ENCODE measurements at places on chromosomes 3 and 15.

DNA sequence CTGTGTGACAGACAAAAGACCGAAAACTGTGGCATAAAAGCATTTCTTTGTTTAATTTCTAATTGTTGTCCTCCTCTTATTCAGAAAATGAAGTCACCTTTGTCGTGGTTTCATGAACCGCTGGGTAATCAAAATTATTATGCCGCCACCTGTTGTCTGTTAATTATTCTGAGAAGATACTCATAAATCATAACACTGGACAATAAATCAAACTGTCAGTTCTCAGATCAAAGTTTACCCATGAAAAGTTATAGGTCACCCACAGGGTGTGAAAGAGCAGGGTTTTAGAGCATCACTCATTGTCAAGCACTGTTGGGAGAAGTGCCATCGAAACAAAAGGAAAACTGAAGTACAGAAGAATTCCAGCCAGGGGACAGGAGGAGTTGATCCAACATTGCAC, 474.3 kb downstream of the NR2F2 start:
- DNase-seq: no peak

- DNase-seq: no peak
These were observed 16.0 kb downstream of the LPP start for GRCh38 chr3:188169830-188170455.

- no peak for DNase-seq
These were observed 736.8 kb downstream of the DIPK2A start for GRCh38 chr3:144708437-144708836.

DNA sequence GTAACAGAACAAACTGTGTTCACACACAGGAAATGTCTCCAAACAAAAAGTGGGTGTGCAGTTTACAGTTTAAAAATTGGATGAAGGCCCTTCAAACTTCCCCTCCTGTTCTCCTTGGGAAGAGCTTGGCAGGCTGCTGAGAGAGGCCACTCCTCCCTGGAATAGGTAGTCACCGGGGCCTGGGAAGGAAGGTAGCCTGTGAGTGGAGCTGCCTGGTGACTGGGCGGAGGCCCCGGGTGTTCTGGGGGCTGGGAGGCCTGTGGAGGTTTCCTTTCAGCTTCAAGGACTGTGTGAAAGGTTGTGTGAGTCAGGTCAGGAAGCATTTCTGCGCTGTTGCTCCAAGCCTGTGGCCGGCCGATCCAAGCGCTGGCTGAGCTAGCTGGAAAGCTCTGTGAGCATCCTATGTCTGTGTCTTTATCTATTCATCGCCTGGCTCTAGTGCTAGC, 14.1 kb downstream of the SLCO3A1 start:
- DNase-seq: no peak

GRCh38 chr3:189964623-189965332, 155.9 kb downstream of the P3H2 start:
- DNase-seq: no peak

GRCh38 chr3:60594025-60594424, 657.2 kb downstream of the FHIT start:
- DNase-seq: no peak

- no peak for DNase-seq
These were observed 189.1 kb downstream of the GHSR start for GRCh38 chr3:172259111-172259541.

DNA sequence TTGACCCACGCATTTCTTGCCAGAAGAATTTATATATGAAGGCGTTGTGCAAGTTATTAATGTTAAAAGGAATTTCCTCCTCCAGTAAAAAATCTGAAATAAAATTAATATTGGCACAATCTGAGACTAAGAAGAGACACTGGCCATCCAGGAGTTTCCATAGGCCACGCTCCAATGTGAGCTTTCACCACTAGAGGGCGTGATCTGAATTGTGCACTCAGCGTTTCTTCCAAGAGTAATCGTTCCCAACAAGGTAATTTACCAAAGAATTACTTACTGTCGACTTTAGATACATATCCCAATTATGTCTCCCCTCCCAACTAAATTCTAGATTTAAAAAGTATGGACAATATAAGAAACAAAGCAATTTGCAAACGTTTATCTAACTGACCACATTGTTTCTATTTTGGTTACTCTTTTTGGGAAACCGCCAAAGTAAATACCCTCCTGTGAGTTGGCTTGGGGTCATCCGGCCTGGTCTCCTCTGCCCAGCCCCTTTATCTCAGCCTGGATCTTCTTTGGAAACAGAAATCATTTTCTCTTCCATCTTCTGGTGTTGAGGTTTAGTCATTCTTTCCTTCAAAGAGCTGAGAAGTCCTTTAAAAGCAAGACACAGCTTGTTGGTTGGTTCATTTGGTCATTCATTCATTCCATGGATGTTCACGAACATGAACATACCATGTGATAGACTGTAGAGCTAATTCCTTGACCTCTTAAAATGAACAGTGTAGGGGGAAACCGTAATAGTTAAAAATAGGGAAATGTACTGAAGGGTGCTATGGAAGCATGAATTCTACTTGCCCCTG, 26.2 kb downstream of the POLR2M start:
- DNase-seq: peak; percentile 50

DNA sequence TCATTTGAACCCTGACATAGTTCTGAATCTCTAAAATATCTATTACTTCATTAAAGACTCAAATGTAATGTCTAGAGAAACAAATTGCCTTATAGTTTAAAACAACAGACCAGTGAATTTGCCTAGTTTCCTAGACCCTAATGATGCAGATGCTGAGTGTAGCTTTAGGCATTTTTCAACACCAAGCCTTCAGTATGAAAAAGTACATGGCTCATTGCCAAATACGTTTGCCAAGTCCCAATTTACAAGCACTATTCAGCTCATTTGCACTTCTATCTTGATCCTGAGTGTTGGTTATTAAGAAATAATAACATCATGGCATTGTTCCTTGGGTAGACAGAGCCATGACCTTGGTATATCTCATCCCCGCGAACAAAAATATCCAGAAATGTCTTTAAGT, 46.8 kb downstream of the EOMES start:
- DNase-seq: no peak

DNA sequence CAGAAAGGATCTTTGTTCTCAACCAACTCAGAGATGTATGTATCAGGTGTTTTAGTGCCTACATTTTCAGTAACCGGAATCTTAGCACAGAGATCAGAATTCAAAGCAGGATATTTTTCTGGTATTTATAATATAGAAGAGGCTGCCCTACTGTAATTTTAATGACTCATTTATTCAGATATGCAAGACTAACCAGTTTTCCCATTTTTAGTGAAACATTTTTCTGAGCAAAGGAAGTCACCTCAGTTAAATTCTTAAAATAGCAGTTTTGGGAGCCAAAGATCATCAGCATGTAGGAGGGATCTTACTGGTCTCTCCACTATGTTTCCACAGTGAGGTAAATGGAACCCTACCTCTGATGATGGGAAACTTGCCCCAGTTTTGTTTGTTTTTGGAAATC, 42.0 kb downstream of the SRP14 start:
- DNase-seq: no peak

- no peak for DNase-seq
These were observed 20.4 kb downstream of the HACD3 start for GRCh38 chr15:65550681-65551098.

GRCh38 chr15:44676676-44677075, 13.2 kb upstream of the SPG11 start:
- DNase-seq: peak; percentile 61

DNA sequence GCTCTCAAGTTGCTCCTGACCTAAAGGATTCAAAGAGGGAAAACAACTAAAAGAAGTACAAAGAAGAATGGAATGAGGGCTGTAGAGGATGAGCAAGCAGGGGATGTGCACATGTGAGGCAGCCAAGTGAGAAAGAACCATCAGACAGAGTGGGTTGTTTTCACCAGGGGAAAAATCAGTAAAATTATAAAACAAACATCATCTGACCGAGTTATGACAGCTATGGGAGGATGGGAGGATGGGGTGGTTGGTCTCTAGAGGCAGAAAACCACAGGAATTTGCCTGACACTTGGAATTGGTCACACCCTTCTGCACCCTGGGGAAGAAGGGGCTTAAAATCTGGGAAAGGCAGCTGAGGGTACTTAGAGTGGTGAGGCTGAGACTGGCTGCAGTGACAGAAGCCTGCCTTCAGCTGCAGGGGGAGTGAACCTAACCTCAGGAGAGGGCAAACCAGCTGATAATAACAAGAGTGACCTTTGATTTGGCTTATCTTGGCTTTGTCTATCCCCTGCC, 10.1 kb downstream of the ARHGAP31 start:
- DNase-seq: no peak

GRCh38 chr3:196012481-196012880, 69.4 kb downstream of the TFRC start:
- no peak for DNase-seq

DNA sequence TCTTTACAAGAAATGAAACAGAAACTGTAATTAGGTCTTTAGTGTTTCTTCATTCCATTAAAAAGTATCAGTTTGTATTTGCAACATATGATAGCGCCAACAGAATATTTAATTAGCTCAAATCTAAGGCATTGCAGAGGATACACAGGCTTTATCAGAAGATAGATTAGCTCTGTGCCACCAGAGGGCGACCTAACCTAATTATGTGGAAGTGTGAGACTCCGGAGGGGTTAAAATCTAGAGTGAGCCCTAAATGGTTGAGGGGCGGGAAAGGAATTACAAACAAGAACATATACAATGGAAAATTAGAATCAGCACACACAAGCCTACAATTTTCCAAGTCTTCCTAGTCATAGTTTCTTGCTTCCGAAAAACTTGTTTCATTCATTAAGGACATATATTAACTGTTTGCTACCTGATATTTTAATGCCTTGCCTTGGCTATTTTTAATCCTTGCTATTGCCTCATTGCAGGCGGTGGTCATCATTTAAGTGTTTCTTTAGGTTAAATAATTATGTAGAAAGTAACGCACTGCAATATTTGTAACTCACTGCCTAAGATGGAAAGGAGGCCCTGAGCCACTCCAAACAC, 18.0 kb upstream of the RYR3 start:
- DNase-seq: peak; percentile 20

DNA sequence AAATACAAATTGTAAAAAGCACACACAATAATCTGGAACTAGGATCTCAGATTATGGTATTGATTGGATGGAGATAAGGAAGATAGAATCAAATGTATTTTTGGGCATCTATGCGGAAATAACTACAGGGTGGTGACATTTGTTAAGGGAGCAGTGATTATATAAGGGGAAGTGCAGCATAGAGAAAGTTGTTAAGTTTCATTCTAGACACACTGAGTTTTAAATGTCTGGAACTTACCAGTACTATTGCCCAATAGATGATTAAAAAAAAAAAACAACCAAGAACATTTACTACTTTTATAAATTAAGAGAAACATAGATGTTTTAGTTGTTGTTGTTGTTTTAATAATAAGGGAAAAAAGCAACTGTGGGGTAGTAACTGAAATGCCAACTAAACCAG, 32.1 kb upstream of the C3orf38 start:
- no peak for DNase-seq

DNA sequence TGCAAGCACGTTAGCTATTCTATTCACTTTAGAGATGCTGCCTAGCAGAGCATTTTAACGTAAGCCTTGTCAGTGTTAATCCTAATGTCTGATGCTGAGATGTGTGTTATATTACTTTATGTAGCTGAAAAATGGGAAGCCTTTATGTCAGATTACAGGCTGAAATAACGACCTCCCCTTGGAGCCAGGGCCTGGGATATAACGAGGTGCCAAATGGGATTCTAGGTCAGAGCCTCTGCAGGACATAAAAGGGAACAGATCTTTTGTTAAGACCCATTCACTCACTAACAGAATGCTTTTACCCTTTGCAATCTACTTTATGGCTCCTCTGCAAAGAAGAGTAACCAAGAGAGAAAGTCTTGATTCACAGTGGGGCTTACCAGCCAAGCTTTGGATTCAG, 815.5 kb upstream of the CFAP20DC start:
- no peak for DNase-seq

- no peak for DNase-seq
These were observed 1.3 kb downstream of the ARHGEF26 start for GRCh38 chr3:154122552-154122911.

DNA sequence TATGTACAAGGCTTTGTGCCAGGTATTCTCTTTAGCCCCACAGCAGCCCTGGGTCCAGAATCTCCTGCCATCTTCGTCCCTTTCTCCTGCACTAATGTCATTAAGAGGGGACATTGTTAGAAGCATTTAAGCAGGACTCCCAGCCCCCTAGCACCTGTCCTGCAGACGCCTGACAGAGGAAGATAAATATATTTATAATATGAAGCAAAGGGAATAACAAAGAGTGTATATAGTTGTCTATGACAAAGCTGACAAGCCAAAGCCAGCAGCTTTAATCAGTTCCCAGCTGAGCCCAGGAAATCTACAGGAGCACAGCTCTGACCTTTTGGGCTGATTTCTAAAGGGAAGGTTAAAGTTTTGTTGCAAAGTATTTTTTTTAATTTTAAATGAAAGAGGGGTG, 96.0 kb downstream of the MEGF11 start:
- DNase-seq: no peak

GRCh38 chr15:82805994-82806406, at the start of gene FSD2:
FSD2 (minus strand) TSS chr15:82806069; CDS start chr15:82787390, 18,679 bp downstream.
- DNase-seq: no peak

DNA sequence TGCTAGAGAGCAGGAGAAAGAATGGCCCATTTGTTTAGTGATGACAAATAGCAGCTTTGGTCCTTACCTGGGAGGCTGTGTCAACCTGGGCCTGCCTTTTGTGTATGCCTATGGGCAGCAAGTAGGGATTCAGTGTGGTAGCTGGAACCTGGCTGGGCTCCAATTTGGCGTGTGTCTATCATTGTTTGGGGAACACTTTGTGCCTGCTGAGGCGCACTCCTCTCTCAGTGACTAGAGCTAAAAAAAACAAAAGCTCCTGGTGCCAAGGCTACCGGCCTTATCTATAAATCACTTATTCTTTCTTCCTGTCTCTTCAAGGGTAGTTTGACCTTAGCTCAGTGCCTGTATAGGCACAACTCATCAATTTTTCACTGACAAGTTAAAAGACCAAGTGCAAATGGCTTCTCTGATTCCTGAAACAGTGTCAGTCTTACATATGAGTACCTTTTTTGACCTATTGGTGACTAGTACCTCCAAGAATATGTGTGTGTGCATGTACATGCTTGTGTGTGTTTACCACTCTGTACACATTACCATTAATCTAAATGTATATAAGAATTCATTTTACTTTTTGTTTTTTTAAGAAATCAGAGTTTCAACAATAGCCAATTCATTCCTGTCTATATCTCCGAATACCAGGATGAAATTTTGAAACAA, 54.6 kb downstream of the GMNC start:
- DNase-seq: no peak

DNA sequence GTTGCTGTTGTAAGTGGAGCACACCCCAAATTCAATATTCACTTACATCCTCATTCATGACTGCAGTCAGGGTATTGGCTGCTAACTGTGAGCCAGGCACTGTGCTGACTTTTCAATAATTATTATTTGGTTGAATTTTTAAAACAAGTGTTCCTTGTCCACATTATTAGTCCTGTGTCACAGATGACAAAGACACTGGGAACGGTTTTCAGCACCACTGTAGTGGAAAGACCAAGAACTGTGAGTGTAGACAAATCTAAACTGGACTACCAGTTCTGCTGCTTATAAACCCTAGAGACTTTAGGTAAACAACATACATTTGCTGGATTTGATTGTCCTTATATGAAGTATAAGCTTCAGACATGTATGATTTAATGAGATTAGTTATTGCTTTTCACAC, 197.7 kb upstream of the ROBO2 start:
- no peak for DNase-seq

GRCh38 chr3:15272426-15273196, 59.8 kb downstream of the SH3BP5 start:
- DNase-seq: no peak

All from CD4-positive, alpha-beta T cell treated with Interleukin-17A for 1 hour (primary cell).